IMR-90 (cell line): ENCODE measurements at places on chromosomes 12 and 14. TPM values are rescaled to one million over a fixed set of nuclear protein-coding genes. Genes with fewer than 3 reads are reported as not detected.
A peak's percentile ranks its signal among the peaks of the same experiment; 100 is the strongest.

The PRR4 gene
- 0.72 and 0.83 TPM in 2 replicates for total RNA-seq

DNA sequence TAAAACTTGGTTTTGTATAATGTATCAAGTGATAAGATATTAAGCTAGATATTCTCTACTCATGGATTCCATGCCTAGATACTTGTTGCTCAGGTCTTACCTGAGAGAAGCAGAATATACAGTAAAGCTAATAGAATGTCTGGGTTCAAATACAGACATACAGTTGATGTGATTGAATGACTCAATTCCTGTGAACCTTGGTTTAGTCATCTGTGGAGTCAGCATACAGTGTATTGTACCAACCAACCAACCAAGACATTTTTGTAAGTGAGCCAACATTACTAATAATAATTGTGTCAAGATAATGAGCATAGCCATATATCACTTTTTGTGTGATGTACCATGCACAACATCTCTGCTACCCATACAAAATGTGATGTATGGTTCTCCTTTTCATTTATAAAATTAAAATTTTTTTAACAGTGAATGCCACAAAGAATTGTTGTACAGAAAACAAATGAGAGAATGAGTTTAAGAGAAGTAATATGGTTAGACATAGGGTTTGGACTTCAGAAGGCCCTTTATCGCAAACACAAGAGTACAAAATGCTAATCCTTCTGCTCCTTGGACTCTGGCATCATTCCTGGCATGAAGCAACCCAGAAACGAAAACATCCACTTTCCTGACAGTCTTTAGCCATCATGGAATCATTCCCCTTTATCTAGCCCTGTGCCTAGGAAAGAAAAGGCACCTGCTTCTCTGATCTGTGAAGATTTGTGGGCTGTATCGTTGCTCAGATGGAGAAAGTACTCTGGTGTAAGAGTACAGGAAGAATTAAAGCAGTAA lies 977.2 kb upstream of the USP15 start:
- no peak for DNase-seq

The TSPAN11 gene
- 0.18 and 0.28 TPM in 2 replicates for total RNA-seq

DNA sequence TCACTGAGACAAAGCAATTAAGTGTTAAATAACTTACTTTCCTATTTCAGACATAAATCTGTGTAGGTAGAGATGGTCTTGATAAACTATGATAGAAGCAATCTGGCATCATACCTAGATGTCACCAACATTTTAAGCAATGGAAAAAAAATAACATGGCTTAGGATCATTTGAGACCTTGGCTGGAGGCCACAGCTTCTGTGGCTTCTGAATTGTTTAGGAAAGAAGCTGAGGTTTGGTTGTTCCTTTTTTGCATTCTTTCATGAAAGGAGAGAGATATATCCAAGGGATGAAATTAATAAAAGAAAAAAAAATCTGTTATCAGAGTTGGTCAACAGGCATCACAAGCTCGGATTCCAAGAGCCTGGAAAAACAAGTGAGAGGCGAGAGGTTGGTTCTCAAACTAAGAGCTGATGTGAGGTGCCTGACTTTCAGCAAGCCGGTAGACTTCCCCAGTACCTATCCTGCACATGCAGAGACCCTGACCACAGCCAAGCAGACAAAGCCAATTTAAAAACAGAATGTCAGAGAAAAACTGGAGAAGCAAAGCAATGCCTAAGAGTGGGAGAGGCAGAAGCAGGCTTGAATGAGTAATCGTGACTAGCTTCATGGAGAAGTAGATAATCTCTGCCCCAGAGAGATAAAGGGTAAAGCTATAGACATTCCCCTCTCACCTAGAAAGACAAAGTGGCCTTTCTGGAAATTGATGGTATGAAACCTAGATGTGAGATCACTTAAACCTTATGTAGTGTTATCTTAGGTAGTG lies 43.4 kb upstream of the ST8SIA1 start:
- no peak for DNase-seq

- DNase-seq = no peak
Measured at GRCh38 chr12:99130808-99131553, 485.9 kb downstream of the APAF1 start.

DNA sequence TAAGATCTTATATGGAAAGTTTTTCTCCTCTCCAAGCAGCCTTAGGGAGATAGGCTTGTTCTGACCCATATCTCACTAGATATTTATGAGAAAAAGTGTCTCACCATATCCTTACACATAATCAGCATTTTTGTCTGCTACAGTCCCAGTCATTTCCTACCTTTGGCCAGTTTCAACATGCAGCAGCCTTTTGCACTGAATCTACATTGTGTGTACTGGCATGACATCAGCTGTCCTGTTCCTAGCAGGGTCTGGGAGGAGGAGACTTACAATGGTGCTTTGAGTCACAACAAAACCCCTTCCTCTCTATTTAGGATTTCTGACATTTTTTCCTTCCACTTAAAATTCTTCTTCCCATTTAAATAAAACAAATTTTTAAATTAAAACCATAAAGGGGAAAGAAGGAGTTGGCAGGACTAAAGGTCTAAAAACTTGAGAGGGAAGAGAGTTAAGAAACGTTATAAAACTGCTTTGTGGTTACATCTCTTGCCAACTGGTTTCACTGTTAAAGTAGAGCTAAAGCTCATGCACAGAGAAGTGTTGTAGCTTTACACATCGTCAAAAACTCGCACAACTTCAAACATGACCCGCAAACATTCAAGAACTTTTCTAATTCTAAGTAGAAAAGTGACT lies 53.3 kb upstream of the CERS5 start:
- DNase-seq = peak; percentile 72

DNA sequence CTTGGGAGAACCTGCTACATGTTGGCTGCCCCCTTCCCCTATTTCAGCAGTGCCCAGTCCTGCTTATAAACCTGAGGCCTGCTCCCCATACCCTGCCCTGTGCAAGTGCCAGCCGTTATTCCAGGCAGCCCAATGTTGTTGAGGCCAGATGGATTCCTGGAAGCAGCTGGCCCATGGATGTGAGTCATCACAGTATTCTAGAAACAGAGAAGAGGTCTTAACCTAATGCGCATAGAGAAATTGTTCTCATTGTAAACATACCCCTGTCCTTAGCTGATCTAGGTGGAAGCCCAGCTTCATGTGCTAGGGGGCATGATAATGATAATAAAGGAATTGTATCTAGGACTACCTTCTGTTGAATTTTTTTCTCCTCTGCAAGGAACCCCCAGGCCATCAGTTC lies 69.7 kb downstream of the TSPAN11 start:
- peak; percentile 76 for DNase-seq

DNA sequence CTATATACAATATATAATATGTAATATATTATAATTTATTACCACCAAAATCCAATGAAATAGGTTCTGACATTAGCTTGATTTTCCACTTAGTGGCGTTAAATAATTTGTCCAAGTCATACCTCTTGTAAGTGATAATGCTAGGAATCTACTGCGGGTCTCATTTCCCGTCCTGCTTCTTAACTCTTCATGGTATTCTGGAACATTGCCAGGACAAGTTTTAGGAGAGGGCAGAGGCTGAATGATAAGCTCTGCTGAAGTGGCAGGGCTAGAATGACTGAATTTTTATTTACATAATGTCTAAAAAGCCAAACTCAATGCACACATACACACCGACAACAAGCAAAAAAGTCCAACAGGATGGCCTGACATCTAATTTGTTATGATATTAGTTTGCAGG lies 70.4 kb upstream of the PTPRQ start:
- no peak for DNase-seq

GRCh38 chr12:58412461-58413060 lies 471.2 kb downstream of the ATP23 start:
- DNase-seq = no peak

The TAS2R30 gene
- total RNA-seq = 5.0 and 7.2 TPM in 2 replicates

DNA sequence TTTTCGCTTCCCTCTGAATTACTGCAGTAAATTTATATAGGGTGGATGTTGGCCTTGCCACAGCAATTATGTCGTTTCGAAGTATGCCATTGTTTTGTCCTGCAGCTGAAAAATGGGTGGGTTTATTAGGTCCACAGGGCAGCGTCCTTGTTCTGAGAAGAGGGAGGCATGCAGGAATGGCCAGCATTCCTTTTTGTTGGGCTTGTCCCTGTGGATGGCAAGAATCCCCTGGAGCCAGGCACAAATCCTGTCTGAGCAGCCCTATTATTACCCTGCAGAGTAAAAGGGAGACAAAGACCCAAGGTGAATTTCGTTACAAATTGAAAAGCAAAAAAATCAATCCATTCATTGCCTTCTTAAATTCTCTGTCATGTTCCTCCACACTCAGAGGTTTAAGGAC lies 88.1 kb downstream of the CHST11 start:
- no peak for DNase-seq

DNA sequence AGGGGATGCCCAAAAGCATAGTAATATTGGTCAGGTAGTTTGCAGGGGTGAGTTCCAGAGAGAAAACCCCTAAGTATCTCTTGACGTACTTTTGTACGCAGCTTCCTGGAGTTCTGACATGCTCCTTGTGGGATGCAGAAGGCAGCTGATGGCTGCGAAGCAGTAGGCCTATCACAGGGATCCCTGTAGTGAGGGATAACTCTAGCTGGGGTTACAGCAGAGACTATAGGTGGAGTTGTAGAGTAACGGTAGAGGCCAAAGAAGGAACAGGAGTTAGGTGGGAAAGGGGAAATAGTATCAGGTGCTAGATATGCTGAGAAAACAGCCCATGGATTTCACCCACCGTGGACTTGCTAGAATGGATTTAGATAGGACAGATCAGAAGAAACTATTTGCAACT lies 37.3 kb downstream of the MGST1 start:
- DNase-seq = no peak

The PMCH gene
- not detected in 2 replicates for total RNA-seq

DNA sequence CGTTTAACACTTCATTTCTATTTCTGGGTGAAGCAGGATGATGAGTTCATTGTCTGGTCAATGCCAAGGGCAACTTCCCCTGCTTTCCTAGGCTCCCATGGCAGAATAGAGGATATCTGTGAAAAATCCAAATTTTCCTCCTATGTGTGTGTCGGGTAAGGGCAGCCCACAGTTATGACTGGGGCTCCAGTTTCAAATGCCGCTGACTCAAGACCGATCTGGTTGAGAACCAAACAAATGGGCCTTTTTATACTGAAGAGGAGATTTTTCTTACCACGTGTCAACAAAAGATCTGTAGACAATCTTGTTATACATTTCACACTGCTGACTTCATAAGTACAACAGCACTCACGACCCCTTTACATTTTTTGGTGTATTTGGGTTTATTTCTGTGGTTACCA lies 120.8 kb downstream of the CHST11 start:
- DNase-seq = peak; percentile 79

DNA sequence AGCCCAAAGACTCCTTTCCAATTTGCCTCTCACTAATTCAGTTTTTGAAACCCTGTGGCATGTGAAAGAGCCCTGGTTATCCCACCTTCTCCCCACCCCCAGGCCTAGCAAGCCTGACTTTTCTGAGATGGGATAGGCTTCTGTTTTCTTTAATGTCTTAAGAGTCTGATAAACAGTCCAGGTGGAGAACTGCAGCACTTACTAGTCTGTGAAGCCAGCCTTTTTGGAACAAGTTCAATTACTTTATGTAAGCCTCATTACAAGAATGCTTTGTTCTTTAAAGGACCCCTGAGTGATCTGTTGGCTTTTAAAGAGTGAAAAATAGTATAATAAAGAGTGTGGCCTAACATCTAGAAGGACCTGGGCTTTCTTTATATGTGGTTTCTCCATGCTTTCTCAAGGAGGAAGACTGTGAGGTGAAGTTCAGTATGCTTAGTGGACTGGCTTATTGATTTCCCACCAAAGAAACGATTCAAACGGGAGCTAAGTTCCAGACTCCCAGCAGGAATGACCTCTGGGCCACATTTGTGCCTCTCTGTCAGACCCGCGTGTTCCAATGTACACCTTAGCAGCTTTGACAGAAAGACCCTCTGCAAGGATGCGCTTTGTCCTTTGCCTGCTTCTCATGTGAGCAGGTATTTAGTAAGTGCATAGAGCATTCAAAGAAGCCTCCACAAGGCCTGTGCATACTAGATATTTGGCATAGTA lies 129.5 kb downstream of the DAAM1 start:
- DNase-seq = no peak

DNA sequence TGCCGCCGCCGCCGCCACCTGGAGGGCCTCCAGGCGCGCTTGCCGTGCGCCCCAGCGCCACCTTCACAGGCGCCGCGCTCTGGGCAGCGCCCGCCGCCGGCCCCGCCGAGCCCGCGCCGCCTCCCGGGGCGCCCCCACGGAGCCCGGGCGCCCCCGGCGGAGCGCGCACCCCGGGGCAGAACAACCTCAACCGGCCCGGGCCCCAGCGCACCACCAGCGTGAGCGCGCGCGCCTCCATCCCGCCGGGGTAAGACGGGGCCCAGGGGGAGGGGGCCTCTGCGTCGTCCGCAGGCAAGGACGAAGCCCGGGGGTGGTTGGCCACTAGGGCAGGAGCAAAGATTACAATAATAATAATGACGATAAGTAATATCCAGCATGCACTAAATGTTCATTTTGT lies 21.3 kb downstream of the DTX1 start:
- no peak for DNase-seq

GRCh38 chr12:109997393-109997792 lies 1.2 kb upstream of the GIT2 start:
- no peak for DNase-seq

The CEP170B gene
- 3.6 and 4.2 TPM in 2 replicates for total RNA-seq

The RDH16 gene
- not detected in 2 replicates for total RNA-seq

GRCh38 chr14:74886001-74886400 lies 4.3 kb downstream of the DLST start:
- peak; percentile 98 for DNase-seq

The DUSP6 gene
- 70.1 and 78.6 TPM in 2 replicates for total RNA-seq

DNA sequence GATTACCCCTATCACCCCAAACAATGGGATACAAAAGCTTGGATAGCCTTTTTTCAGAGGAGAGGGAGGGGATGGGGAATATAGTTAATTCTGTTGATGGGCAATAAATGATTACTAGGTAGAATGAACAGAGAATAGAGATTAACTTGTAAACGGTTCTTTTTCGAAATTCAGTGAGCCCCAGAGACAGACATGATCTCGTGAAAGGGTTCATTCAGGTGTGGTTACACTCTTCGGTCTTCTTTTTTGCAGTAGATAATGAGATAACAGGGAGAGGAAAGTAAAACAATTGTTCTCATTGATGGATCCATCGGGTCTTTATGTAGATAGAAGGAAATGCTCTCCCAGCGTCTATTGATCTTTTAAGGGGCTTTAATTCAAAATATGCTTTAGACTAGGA lies 69.3 kb upstream of the RASSF8 start:
- DNase-seq = no peak

- DNase-seq = peak; percentile 4
Measured at GRCh38 chr12:66648033-66648735, 30.7 kb downstream of the GRIP1 start.

GRCh38 chr14:24726480-24726879 lies 92.5 kb upstream of the GZMB start:
- DNase-seq = no peak

- no peak for DNase-seq
Measured at GRCh38 chr12:115423546-115423987, 739.6 kb upstream of the TBX3 start.

The OAS2 gene
- under 0.01 TPM in 1 of 2 replicates, not detected in the other for total RNA-seq

GRCh38 chr12:32148372-32148771 lies 41.7 kb downstream of the BICD1 start:
- DNase-seq = peak; percentile 42

The KRT79 gene
- total RNA-seq = under 0.01 TPM in 1 of 2 replicates, not detected in the other

- DNase-seq = no peak
Measured at GRCh38 chr12:71299541-71300376, 139.8 kb upstream of the LGR5 start.
